ENCODE measurements at places on chromosomes 11 and 22.

GRCh38 chr11:64868904-64869570 is 9.4 kb downstream of the EHD1 start:
- no peak for DNase-seq

DNA sequence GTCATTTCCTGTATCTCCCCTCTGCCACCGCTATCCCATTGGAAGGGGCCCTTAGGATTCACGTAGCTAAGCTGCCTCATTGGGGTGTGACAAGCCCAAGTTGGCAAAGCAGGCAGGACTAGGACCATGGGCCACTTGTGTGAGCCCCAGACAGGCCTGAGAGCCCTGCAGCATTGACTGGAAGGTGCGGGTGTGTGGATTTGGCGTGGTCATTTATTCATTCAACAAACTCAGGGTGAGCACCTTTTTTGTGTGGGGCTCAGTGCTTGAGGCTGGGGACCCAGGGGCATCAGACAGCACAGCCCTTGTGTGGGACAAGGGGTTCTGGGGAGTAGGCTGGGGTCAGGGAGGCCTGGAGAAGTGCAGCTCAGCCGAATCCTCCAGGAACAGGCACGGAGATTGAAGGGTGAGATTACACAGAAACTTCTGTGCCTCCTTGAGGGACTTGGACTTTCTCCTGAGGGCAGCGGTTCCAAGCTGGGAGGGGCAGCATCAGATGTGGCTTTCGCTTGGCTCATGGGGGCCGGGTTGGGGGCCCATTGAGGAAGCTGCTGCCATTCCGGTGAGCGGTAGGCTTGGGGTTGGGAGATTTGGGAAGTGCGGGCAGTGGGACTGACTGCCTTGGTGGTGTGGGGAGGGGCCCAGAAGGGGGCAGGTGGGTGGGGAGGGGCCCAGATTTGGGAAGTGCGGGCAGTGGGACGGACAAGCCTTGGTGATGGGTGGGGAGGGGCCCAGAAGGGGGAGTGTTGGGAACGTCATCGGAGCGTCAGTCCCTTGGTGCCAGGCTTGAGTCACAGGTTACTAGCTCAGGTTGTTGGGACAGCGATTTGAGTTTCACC is 11.9 kb downstream of the MGAT3 start:
- no peak for DNase-seq

GRCh38 chr11:121655537-121656327 is 203.0 kb upstream of the SORL1-AS1 start:
- peak; percentile 85 for DNase-seq

DNA sequence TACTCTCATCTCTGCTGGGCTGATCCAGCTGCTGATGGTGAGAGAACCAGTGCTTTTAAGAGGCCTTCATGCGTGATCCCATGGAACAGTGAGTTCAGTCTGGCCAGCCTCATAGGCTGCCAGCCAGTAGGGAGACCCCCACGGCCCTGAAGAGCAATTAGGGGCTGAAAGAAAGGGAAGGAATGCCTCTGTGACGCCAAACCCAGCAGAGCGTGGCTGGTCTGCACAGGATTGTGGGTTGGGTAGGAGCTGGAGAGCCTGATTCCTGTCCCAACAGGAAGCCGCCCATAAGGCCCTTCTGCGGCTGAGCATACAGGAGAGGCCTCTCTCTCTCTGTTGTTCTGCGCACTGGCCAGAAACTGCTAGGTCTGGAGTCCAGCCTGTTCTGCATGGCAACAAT is 181.5 kb upstream of the E2F8 start:
- no peak for DNase-seq

GRCh38 chr11:57306161-57306876 is 18.4 kb downstream of the TNKS1BP1 start:
- DNase-seq = no peak

DNA sequence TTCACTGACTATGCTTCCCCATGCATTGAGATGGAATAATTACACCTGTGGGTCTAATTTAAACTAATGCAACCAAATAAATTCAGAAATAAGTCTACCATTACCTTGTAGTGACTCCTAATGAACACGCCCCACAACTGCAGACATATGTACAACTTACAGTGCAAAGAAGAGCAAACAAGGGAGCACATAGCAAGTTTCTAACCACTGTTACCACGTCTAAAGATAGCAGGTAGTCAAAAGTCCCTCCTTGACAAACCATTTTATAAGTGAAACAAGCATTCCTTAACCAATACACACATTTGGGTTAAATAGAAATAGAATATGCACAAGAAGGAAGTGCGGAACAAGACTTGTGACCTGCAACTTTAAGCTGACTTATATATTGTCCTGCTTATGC is 20.6 kb downstream of the PHF21A start:
- DNase-seq = no peak

DNA sequence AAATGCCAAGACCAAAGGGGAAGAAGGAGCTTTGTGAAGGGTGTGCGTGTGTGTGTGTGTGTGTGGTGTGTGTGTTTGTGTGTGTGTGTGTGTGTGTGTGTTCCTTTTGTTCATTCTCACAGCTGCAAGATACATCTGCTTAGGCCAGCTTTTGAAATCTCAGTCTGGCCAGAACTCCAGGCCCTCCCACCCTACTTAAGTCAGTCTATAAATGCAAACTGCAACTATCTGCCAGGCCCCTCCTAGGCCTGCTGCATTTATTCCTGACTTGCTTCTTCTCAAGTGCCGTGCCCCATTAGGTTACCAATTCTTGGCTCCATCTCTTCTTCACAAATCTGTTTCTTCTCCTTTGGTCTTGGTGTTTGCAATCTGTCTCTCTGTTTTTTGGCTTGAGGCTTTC is 21.6 kb upstream of the RIC3 start:
- no peak for DNase-seq

GRCh38 chr11:93659841-93660240 is 1.6 kb upstream of the CEP295 start:
- no peak for DNase-seq

DNA sequence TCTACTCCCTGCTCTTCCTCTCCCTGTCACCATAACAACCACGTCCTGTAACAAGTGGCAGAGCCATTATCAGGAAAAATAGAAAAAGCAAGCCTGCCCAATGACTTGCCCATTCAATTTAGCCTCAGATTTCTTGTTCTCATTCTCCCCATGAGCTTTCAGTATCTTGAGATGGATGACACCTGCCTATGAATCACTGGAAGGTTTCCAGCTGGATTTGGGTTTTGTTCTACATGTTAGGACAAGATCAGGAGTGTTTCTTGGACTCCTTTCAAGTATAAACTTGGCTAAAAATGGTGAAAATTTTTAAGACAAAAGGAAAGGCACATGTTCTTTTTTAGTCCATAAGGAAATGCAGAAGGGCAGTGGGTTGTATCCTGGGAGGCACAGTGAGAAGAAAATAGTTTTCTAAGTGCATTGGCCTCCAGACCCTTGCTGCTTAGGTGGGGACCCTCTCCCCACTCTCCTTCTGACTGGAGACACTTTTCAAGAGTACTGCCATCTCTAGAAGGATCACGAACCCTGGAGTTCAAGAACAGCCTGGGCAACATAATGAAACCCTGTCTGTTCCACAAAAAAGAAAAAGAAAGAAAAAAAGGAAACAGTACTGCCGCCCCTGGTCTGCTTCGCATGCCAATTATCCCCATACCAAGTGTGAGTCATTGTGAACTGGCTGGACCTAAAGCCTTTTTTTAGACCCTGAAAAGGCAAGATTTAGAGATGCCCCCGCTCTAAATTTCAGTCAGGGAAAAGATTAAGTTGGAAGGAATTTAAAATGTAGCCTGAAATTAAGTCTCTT is 51.0 kb downstream of the MTNR1B start:
- no peak for DNase-seq

DNA sequence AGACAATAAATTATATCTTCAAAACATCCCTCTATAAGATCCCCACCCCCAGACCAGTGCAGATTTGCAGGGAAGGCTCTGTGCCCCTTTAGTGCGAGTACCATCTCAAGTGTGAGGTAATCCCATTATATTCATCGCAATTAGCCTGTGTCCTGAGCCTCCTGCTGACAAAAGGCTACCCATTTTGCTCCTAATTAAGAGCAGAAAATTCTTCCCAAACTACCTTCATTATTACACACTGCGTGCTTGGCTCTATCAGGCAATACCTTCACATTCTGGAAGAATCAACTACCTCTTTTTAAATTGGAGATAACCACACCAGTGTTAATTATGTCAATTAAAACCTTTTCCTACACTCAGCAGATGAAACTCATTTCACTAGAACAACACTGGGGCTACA is 1133.4 kb upstream of the CCDC90B start:
- DNase-seq = no peak

DNA sequence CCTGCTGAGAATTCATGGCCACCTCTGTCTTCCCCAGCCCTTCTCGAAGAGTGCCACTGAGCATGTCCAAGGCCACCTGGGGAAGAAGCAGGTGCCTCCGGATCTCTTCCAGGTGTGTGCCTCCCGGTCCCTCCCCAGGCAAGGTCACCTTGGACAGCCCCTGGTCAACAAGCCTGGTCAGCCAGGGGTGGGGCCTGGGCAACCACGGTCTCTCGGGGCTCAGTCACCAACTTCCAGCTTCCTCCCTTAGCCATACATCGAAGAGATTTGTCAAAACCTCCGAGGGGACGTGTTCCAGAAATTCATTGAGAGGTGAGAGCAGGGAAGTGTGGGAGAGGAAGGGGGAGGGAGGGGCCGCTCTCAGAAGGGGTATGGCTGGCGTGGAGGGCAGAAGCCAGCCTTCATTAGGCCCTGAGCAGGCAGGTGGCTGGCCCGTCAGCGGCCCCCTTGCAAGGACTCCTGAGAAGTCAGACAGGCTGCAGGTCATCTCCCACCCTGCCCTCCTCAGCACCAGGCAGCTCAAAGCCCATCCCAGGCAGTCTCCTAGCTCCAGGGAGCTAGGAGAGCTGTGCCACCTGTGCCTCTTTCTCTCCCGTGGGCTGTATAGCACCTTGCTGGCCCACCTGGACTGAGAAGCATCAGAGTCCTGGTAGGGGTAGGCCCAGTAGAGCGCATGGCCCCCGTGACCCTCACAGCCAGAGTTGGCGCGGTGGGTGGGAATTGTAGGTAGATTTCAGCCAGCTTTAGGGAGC is 9.3 kb upstream of the ANKRD13D start:
- no peak for DNase-seq

All from GM12891 (cell line).